ENCODE measurements at places on chromosomes 2 and 18.
A peak's percentile ranks its signal among the peaks of the same experiment; 100 is the strongest.

- no peak for DNase-seq
Measured at GRCh38 chr2:159803235-159803962, 5.4 kb upstream of the CD302 start.

DNA sequence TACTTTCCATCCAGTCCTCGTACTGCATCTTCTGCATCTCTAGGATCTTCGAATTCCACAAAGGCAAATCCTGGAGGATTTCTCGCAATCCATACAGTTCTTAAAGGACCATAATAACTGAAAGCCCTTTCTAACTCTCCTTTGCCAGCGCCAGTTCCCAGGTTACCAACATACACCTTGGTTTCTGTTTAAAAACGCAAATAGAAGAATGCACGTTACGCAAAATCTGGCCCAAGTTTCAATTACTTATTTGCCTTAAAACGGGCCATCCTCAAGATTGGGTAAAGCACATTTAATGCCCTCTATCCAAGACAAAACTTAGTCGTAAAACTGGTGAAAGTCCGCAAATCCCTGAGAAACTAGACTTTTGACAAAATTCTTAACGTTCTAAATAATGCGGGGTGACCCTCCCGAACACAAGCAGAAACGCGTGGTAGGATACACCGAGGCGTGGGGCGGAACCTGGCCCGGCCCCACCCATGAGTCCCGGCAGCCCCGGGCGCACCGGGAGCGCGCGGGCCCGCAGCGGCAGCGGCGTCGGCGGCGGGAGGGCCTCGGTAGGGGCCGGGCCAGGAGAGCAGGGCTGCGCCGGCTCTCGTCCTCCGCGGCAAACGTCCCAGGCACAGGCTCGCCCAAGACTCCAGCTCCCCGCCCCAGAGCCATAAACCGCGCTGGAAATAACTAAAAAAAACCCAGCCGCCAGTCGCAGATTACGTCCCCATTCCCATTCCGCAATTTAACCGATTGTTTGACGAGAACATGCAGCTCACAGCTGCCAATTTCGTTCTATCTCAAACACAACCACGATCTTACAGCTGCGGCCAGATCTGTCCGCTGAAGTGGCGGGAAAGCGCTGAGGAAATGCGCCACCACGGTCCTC lies 910 bp downstream of the SRSF7 start:
- DNase-seq: peak; percentile 66

GRCh38 chr18:9239720-9240119 lies 94.9 kb upstream of the TWSG1 start:
- DNase-seq: no peak

GRCh38 chr2:226673314-226673723 lies 126.3 kb downstream of the IRS1 start:
- no peak for DNase-seq

GRCh38 chr2:54599914-54600313 lies 123.5 kb upstream of the EML6 start:
- DNase-seq: peak; percentile 70

All from right hindlimb (tissue), 1 donor.